GM04504 (cell line): ENCODE measurements at places on chromosomes 7 and 10.
A peak's percentile ranks its signal among the peaks of the same experiment; 100 is the strongest.

GRCh38 chr7:45185028-45185863 lies 27.7 kb downstream of the RAMP3 start:
- no peak for DNase-seq

- DNase-seq = no peak
Measured at GRCh38 chr7:96238474-96238873, 83.4 kb downstream of the SLC25A13 start.

DNA sequence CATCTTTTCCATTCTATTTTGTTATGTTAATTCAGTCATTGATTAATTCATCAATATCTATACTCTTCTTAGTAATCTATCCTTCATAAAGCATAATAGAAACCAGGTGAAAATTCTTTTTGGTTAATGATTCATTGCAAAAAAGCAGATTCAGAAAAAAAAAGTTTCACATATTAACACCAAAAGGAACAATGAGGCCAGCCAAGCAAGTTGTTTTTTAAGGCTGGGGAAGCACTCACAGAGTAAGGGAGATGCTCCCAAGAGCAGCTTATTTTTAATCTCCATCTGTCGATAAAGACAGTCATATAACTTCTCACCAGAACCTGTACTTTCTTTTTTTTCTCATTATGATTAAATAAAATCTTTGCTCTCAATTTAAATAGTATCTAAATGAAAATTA lies 95.8 kb downstream of the CACNA2D1 start:
- no peak for DNase-seq

DNA sequence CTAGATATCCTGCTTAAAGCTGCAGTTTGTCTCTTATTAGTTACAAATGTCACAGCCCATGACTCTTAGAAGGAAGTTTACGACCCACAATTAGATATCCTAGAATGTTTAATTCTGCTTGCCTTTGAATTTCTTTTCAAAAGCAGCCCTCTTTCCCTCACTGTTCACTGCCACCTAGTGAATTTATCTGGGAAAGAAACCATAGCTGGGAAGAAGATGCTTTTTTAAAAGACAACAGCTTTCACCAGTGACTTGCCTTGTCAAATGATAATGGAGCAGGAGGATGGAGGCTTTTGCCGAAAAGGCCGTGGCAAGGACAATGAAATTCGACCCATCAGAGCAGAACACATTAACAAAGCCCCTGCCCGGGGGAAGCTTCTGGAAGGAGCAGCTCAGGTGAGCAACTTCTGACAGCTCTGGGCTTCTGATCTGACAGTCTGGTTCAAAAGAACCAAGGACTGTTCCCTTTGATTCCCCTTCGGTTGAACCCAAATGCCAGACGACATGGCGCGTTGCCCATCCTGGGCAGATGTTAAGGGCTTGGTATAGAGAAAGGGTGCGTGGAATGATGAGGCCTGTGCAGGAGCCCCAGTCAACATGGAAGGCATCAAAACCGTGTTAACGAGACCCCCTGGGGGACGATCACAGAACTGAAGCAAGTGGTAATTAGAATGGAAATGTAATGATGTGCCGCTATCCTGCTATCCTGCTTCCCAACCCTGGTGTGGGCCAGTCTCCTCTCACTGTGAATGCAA lies 236.8 kb downstream of the FRMD4A start:
- peak; percentile 30 for DNase-seq
